ENCODE measurements at places on chromosomes 16 and 17. TPM values are rescaled to one million over a fixed set of nuclear protein-coding genes. Genes with fewer than 3 reads are reported as not detected.

- no peak for DNase-seq
Observed at GRCh38 chr16:25141648-25142047, 30.1 kb downstream of the LCMT1 start.

GRCh38 chr17:81258292-81258691, 19.2 kb downstream of the NDUFAF8 start:
- no peak for DNase-seq

GRCh38 chr16:58177353-58177710, 20.6 kb downstream of the CSNK2A2 start:
- no peak for DNase-seq

- no peak for DNase-seq
Observed at GRCh38 chr17:65093930-65094329, 37.4 kb upstream of the GNA13 start.

DNA sequence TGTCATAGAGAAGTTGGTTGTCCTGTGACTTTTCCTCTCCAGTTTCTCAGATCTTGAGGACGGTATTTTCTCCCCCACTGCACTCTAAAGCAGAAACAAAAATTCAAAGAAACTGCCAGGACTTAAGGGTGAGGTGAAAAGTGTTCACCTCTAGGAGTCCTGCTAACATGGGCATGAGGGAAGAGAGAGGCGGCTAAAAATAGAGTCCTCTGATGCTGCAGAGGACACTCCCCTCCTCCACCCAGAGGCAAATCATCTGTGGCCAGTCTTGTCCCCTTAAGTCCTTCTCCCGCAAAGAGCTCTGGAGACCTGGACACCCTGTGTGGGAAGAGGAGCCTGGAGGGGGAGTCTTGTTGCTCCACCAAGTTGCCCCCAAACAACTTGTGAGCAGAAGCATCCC, 4.7 kb upstream of the DDX19A start:
- no peak for DNase-seq

DNA sequence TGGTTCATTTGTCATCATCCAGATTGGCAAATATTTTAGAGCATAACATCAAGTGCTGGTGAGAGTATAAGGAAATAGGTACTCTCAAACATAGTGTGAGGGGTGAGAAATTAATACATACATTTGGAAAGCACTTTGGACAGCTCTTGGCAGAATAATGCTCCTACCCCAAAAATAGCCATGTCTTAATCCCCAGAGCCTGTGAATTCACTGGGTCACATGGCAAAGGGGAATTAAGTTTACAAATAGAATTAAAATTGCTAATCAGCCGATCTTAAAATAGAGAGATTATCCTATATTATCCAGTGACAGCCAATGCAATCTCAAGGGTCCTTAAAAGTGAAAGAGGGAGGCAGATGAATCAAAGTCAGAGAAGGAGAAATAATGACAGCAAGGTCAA, 38.8 kb upstream of the ANKFN1 start:
- no peak for DNase-seq

GRCh38 chr17:43645765-43646481, 15.8 kb downstream of the MEOX1 start:
- no peak for DNase-seq

- no peak for DNase-seq
Observed at GRCh38 chr17:30296499-30297080, 4.8 kb upstream of the BLMH start.

HOXB1 gene
- not detected for total RNA-seq

NEUROD2 gene
- not detected for total RNA-seq

CA7 gene
- total RNA-seq, result not detected

IKZF3 gene
- not detected for total RNA-seq

TMEM92 gene
- total RNA-seq, result 6.5 TPM
